Right cardiac atrium (tissue), 5 donors: ENCODE measurements at places on chromosomes 16 and 17.
A peak's percentile ranks its signal among the peaks of the same experiment; 100 is the strongest.

DNA sequence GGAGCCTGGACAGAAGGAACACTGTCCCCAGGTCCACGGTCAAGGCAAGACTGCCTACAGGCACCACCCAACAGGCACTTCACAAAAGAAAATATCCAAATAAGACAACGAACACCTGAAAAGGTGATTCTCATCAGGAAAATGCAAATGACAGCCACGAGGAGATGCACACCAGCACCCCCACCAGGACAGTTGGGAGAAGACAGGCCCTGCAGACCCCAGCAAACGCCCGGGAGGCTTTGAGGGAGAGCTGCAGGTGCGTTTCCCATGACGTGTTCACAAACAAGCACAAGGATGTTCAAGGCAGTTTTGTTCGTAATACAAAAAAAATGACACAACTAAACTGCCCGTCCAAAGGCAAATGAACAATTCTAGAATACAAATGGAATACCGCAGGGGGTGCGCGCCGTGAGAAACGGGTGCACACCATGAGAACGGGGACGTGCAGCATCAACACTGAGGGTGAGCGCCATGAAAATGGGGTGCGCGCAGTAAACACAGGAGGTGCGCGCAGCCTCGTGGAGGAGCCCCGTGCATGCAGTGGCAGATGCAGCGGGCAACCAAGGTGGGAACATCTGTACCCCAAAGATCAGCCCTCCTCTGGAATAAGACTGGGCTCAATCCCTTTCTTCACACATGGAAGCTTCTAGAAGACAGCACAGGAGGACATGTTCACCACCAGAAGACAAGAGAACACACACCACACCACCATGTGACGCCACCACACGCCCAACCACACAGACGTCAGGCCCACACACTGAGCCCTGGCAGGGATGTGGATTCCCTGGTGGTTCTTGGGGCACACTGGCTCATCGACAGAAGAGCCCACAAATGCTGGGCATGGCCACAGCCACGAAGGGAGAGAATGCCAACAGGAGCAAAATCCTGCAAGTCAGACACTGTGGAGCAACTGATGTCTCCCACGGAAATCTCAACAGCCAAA, 91.2 kb downstream of the ZNF778 start:
- DNase-seq: peak; percentile 41

GRCh38 chr17:50601823-50602375, 32.8 kb upstream of the ABCC3 start:
- DNase-seq: no peak

DNA sequence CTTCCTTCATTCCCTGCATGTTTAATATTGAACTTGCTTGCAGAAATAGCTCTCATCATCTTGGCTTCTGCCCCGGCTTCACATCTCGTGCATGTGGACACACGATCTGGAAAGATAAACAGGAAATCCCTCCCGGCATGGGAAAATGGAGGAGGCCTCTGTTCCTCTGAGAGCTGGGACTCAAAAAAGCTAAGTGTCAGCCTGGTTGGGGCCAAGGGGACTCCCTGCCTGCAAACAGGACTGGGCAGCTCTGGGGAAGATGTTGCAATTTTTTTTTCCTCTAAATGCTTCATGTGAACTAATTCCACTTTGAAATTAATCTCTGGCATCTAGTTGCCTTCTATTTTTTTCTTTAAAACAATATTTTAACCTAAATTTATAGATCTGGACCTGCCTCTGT, 24.8 kb downstream of the ITPRIPL2 start:
- DNase-seq: peak; percentile 86

- DNase-seq: no peak
Measured at GRCh38 chr17:82859431-82860403, 19.9 kb upstream of the ZNF750 start.

GRCh38 chr17:62656446-62656845, 29.0 kb downstream of the MRC2 start:
- DNase-seq: no peak
